ENCODE measurements at places on chromosomes 16 and 17. TPM values are rescaled to one million over a fixed set of nuclear protein-coding genes. Genes with fewer than 3 reads are reported as not detected.

DNA sequence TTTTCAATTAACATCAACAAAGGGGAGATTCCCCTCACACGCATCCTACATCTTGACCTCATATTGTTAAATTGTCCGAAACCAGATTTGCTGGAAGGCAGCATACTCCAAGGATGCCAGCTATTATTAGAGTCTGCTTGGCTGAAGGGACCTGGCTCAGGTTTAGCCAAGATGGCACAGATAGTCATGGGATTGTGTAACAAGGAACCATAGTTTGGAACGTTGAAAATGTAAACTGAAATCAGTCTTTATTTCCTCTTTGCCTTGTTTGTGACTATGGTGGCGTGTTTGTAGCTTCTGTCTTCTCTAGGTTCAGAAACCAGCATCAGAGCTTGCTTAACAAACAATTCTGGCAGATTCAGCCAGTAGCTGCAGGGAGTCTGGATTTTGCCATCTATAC, 5.9 kb downstream of the ARSG start:
- DNase-seq: no peak

GRCh38 chr16:88380619-88381018, 2.1 kb upstream of the ZNF469 start:
- no peak for DNase-seq

DNA sequence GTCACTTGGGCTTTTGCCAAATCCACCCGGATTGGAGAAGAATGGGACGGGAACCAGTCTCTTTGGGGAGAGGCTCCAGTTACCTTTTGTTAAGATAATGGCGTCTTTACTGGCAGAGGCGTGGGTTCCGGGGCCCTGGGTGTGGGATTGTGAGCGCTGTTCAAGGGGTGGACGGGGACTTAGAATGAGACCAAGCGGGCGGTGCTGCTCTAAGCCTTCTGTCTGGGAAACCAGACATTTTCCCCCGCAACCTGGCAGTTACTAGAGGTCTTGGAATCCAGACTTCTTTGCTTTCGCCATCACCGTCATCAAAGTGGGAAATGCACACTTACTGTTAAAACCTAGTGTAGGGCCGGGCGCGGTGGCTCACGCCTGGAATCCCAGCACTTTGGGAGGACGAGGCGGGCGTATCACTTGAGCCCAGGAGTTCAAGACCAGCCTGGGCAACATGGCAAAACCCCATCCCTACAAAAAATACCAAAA, 706 bp downstream of the TEN1 start:
- no peak for DNase-seq

The CDH1 gene
- 33.2 TPM for polyA plus RNA-seq

The KCNJ18 gene
- polyA plus RNA-seq: not detected

DNA sequence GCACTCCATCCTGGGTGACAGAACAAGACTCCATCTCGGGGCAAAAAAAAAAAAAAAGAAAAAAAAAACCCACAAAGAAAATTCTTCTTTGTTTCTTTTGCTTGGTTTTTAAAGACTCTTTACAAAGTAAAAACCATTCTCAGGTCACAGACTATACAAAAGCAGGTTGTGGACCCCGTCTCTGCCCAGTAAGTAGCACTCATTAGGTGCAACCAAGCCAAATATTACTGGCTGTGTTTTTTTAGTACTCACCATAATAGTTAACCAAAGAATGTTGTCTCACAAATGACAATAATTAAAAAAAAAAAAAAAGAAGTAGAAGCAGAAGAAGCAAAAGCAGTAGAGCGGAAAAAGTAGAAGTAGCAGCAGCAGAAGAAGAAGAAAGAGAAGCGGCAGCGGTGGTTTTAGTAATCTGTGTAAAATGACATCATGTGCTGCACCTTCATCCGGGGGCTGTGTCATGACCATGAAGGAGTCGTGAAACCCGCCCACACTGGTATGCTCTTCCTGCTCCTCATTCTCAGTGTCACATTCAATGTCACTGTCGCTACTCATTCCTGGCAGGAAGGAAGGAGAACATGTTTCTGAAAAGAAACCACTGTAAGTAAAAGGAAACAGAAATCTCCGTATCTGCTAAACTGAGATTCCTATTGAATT, 105.4 kb downstream of the TRIM37 start:
- DNase-seq: peak; percentile 48

DNA sequence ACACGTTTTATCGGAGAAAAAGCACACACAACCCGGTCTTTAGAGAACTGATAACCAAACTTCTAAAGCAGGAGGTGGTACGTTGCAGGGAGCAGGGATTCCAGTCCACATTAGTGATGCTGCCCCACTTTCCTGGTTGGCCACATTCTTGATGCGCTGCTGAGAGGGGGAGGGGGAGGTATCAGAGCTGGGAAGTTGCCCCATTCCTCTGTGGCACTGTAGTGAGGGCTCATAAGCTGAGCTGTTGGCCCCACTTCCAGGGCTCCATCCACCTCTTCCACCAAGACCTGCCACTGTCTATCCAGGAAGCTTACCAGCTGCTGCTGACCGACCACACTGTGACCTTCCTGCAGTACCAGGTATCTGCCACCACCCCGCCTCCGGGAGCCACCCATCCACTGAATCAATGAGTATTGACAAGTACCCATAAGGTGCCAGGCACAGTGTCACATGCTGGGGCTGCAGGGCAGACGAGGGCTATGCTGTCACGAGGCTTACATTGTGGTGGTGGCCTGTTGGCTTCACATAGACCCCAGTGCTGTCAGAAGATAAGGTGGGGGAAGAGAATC, 1.1 kb downstream of the TSEN54 start:
- no peak for DNase-seq

GRCh38 chr17:75194879-75195278, 10.6 kb upstream of the NUP85 start:
- DNase-seq: no peak

DNA sequence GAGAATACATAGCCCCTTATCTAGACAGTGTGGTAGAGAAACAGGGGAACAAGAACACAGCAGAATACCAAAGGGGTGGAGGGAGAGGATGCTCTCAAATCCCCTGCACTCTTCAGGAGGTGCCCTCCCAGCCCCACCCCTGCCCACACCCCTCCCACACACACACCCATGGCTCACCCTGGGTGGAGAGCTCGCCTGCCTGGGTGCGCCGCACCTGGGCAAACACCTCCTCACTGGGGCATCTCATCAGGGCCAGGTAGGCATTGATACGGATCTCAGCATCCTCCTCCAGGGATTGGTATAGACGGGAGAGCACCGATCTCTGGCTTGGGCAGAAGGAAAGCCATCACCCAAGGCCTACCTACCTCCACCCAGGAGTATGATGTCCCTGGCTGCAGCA, 95.2 kb downstream of the LITAF start:
- DNase-seq: no peak
